Renal pelvis (tissue), 12 donors: ENCODE measurements at places on chromosomes 2 and 18.
A peak's percentile ranks its signal among the peaks of the same experiment; 100 is the strongest.

- no peak for DNase-seq
These were observed 5.7 kb upstream of the KLHL29 start for GRCh38 chr2:23379220-23379695.

- no peak for DNase-seq
These were observed 316.6 kb upstream of the CHST9 start for GRCh38 chr18:27501671-27502070.

DNA sequence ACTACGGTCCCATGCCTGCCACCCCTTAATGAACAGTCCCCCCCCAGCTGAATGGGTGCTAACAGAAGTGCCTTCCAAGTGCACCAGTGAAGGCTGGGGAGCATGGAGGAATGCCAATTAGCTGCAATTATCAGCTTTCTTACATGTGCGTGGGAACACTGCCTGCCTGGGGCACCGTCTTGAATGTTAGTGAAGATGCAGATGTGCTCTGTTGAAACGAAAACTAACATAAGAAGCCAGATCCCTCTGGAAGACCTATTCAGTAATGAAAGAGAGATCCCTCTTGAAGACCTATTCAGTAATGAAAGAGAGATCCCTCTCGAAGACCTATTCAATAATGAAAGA is 154.5 kb downstream of the CLIP4 start:
- DNase-seq: no peak

DNA sequence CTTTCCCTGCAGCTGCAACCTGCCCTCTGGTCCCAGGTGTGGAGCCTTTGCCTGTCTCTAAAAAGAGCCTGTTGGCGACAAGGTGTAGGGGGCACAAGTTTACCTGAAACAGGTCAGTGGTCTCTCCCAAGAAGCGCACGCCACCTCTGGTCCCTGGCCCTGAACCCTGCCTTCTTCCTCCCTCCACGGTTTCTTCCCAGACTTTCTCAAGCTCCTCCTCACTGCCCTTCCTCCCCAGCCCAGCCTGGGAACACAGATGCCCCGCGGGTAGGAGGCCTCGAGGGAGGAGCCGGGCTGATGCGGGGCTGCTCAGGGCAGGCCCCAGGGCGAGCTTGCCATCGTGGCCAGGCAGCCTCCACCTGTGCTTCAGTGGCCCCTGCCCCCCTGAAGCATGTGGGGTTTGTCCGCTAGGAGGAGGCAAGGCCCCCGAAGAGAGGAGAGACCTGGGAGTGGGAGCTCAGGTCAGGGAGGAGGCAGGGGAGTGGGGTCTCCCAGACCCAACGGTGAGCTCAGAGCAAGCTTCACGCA is 89.5 kb downstream of the SMAD7 start:
- no peak for DNase-seq

DNA sequence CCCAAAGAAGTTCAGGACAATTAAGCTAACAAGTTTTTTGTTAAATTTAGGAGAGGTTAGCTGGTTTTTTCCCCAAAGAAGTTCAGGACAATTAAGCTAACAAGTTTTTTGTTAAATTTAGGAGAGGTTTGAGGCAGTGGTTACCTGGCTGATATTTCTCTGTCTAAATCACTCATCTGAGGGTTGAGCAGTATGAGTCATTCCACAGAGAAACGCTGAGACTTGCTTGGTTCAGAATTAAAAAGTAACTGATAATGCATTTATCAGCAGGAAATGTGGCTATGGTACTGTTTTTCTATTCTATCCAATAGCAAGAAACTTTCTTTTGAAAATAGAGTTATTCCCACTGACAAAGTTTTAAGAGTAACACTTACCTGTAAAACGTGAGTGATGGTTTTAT is 22.8 kb upstream of the KIDINS220 start:
- DNase-seq: no peak

GRCh38 chr2:240232961-240233884 is 92.8 kb upstream of the OTOS start:
- peak; percentile 57 for DNase-seq

DNA sequence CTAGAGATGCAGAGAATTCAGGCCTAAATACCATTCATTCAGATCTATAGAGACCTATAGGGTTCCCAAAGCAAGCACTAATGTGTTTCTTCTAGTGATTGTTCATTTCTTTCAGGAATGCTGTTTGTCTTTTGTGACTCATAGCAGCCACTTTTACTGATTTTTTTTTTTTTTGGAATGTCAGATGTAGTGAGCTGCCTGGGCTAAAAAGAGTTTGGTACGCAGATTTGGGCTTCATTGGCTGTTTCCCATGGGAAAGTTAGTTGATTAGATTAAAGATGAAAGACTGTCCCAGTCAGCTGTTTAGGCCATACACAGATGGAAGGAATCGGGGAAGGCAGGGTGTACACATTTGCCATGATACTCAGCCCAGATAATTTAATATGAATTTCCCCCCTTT is 87.6 kb downstream of the CDC42EP3 start:
- DNase-seq: no peak

DNA sequence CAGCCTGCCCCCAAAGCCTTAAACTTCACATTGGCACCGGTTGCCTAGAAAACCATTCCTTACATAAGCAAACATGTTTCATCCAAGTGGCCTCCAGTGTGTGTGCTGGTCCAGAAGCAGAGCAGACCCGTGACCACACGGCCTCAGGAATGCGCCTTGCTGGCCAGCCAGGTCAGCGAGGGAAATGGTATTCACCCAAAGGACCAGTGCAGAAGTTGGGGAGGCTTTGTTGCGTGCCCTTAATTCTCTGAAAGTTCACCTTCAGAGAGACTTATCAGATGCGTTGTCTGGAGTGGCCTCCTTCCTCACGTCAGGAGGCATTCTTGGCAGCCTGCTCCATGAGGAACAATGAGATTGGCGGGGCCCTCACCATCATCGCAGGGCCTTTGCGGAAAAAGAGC is 25.9 kb downstream of the NRP2 start:
- no peak for DNase-seq

DNA sequence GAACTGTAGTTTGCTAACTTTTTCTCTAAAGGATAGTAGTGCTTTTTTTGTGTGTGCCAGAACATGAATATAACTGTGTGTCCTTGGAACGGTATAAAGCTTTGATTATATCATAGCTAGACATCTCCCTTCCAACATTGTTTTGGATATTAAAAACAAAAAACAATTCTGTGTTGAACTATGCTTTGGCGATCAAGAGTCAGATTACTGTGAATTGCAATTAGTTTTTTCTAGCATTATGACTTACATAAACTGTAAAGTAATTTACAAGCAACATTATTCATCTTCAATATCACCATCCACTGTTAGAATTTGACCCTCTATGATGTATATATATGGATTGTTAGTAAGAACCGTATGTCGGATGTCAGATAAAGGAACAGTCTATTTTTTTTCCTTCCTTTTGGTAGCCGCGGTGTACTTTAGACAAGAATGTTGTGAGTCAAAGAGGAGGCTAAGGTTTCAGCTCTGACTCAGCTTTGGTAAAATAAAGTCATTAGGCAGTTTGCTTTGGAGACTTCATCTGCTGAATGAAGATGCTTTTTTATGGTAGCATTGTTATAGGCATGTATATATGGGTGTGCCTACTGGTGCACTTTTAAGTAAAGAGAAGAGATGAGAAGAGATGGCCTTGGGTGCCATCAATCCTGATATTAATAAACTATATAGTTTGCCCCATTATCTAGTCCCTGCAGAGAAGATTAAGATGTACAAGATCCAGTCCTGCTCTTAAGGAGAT is 76.4 kb downstream of the LTBP1 start:
- DNase-seq: no peak

DNA sequence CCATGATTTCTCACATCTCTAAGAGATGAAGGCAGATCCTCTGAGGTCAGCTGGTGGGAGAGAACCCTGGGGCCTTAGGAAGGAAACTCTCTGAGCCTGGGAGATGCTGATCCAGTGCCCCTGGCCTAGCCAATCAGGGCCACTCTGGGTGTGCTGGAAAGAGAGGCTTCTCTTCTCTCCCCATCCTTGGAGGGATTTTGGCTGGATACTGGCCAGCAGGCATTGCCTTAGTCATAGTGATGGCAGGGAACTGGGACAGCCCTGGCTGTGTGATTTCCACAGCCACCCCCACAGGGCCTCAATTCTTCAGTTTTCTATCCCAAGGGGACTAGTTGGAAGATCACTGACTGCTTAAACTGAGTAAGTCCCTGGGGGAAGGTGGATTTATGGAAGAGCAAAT is 26.6 kb upstream of the PLB1 start:
- no peak for DNase-seq

GRCh38 chr2:232896720-232897597 is 26.9 kb downstream of the SNORC start:
- DNase-seq: no peak
